ENCODE measurements at places on chromosomes 7 and 10.

GRCh38 chr7:47765373-47765979, 182.8 kb downstream of the PKD1L1 start:
- no peak for DNase-seq

- peak; percentile 51 for DNase-seq
These were observed 133.2 kb downstream of the CUX1 start for GRCh38 chr7:101950450-101951119.

- DNase-seq: no peak
These were observed 171.1 kb downstream of the FAM107B start for GRCh38 chr10:14603534-14604102.

DNA sequence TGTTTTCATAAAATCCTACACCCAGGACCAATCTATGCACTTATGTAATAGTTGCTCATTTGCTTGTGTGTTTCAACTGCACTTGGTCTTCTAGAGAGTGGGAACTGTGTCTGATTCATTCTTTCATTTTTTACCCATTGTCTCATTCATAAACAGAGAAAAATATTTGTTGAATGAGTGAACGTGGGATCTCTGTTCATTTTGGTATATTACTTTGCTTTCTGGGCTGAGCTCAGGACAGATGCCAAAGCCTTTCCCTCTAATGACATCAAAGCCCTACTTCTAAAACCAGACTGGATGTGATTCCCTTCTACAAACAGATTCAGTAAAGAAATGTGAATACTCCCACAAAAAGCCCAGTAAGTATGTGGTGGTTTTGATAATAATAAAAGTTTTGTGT, 145.2 kb downstream of the ST7 start:
- DNase-seq: peak; percentile 94

- DNase-seq: no peak
These were observed 2.0 kb downstream of the MNX1 start for GRCh38 chr7:157008206-157009169.
